ENCODE measurements at places on chromosomes 2 and 18. TPM values are rescaled to one million over a fixed set of nuclear protein-coding genes. Genes with fewer than 3 reads are reported as not detected.

DNA sequence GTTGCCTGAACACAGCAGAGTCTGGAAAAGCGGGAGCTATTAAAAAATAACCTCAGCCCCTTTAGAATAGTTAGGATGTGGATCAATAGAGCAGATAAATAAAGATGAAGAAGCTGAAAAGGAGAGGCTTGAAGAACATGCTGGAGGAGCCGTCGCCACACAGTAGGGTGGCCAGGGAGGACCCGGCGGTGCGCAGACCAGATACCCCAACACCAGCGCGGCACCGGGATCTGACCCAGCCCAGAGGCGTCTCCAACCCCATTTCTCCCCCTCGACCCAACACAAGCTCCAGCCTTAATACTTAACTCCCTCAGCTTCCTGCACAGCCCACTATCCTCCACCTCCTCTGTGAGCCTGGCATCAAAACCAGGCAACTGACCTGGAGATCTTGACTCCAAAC, 16.0 kb downstream of the CYB5A start:
- DNase-seq, result no peak
- H3K27me3 ChIP-seq, result no peaks in the 10 kb centered on the region
- no peaks in the 10 kb centered on the region for H3K36me3 ChIP-seq
- H3K4me3 ChIP-seq, result no peak overlapping the region
- no peaks in the 10 kb centered on the region for H3K4me1 ChIP-seq

- no peaks in the 10 kb centered on the region for H3K36me3 ChIP-seq
- H3K27me3 ChIP-seq, result no peaks in the 10 kb centered on the region
- H3K4me1 ChIP-seq, result no peaks in the 10 kb centered on the region
- no peak overlapping the region for H3K27ac ChIP-seq
- DNase-seq, result no peak
These were observed 222.7 kb upstream of the EPAS1 start for GRCh38 chr2:46074501-46074900.

- no peaks in the 10 kb centered on the region for H3K36me3 ChIP-seq
- DNase-seq, result no peak
- H3K4me1 ChIP-seq, result no peaks in the 10 kb centered on the region
- no peaks in the 10 kb centered on the region for H3K27me3 ChIP-seq
- H3K27ac ChIP-seq, result no peak overlapping the region
These were observed 212.7 kb downstream of the AGAP1 start for GRCh38 chr2:235706506-235706905.

- H3K36me3 ChIP-seq, result no peaks in the 10 kb centered on the region
- no peak for DNase-seq
- H3K4me3 ChIP-seq, result peak overlapping the region; percentile 72
- H3K27me3 ChIP-seq, result no peaks in the 10 kb centered on the region
These were observed 1.3 kb downstream of the BIRC6 start for GRCh38 chr2:32358111-32358482.

- no peak within 1 kb of the TSS for H3K4me3 ChIP-seq
- H3K36me3 ChIP-seq, result no peaks in the 10 kb centered on the region
- no peaks in the 10 kb centered on the region for H3K27me3 ChIP-seq
- H3K27ac ChIP-seq, result no peak within 1 kb of the TSS
These were observed at the start of gene REG3G for GRCh38 chr2:79025421-79025820. Gene REG3G (plus strand): TSS chr2:79025702. CDS start chr2:79026094, 392 bp downstream.

DNA sequence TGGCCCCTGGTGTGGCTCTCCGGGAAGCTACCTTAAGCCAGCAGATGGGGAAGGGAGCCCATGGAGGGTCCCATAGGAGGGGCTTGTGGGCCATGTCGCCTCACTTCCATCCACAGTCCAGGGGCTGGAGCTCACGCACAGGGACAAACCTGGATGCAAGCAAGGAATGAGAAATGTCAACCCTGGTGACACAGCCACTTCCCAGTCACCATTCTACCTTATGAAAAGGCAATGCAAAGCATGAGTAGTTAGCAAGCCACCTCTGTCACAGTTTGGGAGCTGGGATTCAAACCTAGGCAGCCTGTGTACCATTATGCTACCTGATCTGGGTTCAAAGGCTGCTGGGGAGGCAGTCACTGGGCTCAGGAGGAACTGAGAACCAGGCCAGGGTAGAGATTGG, 170.0 kb upstream of the KLHL29 start:
- no peak overlapping the region for H3K4me3 ChIP-seq
- no peaks in the 10 kb centered on the region for H3K27me3 ChIP-seq
- H3K36me3 ChIP-seq, result no peaks in the 10 kb centered on the region
- no peak overlapping the region for H3K27ac ChIP-seq

DNA sequence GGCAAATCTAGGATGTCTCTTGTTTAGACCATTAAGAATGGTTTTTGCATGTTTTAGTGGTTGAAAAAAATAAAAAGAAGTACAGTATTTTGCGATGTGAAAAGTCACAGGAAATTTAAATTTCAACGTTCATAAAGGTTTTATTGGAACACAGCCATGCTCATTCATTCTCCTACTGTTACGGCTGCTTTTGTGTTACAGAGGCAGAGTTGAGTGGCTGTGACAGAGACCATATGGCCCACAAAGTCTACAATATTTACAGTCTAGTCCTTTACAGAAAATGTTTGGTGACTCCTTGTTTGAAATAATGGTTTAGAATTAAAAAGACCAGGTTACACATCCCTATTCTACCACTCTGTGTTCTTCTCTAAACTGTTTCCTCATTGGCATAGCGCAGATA, 48.1 kb downstream of the MYOM1 start:
- no peaks in the 10 kb centered on the region for H3K36me3 ChIP-seq
- H3K27ac ChIP-seq, result no peak overlapping the region
- H3K27me3 ChIP-seq, result no peaks in the 10 kb centered on the region
- no peak overlapping the region for H3K4me3 ChIP-seq
- no peaks in the 10 kb centered on the region for H3K4me1 ChIP-seq

GRCh38 chr18:73549236-73549635, 598.4 kb downstream of the FBXO15 start:
- H3K4me1 ChIP-seq, result no peaks in the 10 kb centered on the region
- H3K27ac ChIP-seq, result no peak overlapping the region
- no peaks in the 10 kb centered on the region for H3K36me3 ChIP-seq
- H3K4me3 ChIP-seq, result no peak overlapping the region

GRCh38 chr2:42796427-42797248, 4.3 kb upstream of the HAAO start:
- H3K27me3 ChIP-seq, result peaks cover 9% of the 10 kb centered on the region
- no peak for DNase-seq
- H3K36me3 ChIP-seq, result no peaks in the 10 kb centered on the region

Gene CTNNA2
- not detected for polyA plus RNA-seq

DNA sequence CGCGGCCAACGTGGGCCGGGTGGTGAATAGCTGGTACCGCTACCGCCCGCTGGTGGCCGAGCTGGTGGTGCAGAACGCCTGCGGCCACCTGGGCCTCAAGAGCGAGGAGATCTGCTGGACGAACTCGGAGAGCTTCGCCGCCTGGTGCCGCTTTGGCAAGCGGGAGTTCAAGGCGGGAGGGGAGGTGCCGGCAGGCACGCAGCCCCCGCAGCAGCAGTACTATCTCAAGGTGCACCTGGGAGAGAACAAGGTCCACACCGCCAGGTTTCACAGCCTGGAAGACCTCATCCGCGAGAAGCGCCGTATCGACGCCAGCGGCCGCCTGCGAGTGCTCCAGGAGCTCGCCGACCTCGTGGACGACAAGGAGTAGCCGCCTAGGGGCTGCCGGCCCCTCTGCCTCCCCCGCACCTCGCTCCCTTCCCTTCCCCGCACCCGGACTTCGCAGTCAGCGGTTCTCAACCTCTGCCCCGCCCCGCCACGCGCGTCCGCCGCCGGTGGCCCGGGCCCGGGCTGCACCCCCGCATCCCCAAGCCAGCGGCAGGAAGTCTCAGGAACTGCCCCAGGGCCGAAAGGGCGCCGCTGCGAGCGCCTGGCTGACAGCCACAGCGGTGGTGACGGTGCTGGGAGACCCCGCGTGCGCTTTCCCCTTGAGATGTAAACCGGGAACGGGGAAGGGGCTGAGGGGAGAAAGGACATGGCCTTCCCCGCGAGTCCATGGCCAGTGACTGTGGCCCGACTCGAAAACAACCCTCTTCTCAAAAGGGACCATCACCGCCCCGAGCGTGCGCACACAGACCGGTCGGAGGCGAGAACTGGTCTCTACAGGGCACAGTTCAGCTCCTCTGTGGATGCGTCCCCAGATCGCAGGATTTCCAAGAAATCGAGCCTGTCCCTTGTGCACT, 2.2 kb downstream of the LRATD1 start:
- DNase-seq, result no peak
- H3K4me3 ChIP-seq, result no peak overlapping the region
- no peak overlapping the region for H3K27ac ChIP-seq
- peaks cover 13% of the 10 kb centered on the region for H3K27me3 ChIP-seq

GRCh38 chr18:44897816-44898215, 217.1 kb downstream of the SETBP1 start:
- no peaks in the 10 kb centered on the region for H3K27me3 ChIP-seq
- H3K4me1 ChIP-seq, result no peaks in the 10 kb centered on the region
- DNase-seq, result no peak
- no peak overlapping the region for H3K27ac ChIP-seq
- no peaks in the 10 kb centered on the region for H3K36me3 ChIP-seq
- no peak overlapping the region for H3K4me3 ChIP-seq

DNA sequence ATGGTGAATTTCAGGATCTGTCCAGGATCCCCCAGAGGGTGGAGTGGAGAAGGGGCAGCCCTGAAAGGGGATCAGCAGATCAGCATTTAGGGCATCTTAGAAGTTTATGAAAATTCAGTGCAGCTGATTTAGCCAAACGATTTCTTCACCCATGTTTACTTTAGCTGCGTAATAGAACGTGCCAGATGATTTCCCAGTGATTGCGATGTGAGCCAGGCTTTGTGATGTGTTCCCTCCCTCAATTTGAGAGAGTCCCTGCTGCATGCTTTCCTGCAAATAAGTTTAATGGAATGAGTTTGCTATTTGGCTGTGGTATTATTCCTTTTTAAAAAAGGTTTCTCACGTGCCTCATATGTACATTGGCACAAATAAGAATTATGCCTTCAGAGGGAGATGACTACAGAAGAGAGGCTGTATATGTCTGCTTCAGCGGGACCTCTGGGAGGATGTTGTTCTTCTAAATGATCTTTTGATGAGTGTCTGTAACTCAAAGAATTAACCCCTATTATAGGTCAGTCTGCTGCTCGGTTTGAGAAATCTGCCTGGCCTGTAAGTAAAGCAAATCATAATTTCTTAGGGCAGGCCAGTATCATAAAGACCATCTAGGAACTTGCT, 111.9 kb downstream of the MRO start:
- H3K27me3 ChIP-seq, result no peaks in the 10 kb centered on the region
- no peak for DNase-seq
- no peaks in the 10 kb centered on the region for H3K4me1 ChIP-seq
- no peaks in the 10 kb centered on the region for H3K36me3 ChIP-seq
- no peak overlapping the region for H3K4me3 ChIP-seq

GRCh38 chr2:52115750-52116149, 1083.8 kb upstream of the NRXN1 start:
- H3K36me3 ChIP-seq, result no peaks in the 10 kb centered on the region
- H3K27me3 ChIP-seq, result no peaks in the 10 kb centered on the region
- no peaks in the 10 kb centered on the region for H3K4me1 ChIP-seq
- H3K27ac ChIP-seq, result no peak overlapping the region
- no peak for DNase-seq

Gene ALLC
- polyA plus RNA-seq, result not detected

Gene TTL
- polyA plus RNA-seq, result 4.6 TPM

DNA sequence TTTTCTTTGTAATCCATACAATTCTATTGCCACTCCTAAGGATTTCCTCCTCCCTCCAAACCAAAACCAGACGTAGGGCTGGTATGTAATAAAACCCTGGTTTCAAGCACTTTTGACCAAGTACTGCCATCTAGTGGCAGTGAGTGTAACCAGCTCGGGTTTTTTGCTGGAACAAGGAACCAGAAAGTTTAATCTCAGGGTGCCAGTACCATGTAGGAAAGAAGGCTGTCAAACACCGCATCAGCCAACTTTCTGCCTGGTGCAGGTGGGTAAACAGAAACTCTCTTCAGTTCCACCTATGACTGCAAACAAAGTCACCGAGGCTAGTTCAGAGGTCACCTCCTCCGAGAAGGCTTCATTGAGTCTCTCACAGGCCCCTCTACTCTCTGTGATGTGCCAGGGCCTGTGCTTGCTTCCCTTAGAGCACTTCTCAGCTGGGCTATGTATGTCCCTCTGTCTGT, 10.2 kb upstream of the THNSL2 start:
- no peaks in the 10 kb centered on the region for H3K36me3 ChIP-seq
- H3K4me1 ChIP-seq, result no peaks in the 10 kb centered on the region
- H3K4me3 ChIP-seq, result no peak overlapping the region
- no peak overlapping the region for H3K27ac ChIP-seq
- DNase-seq, result peak; percentile 41

DNA sequence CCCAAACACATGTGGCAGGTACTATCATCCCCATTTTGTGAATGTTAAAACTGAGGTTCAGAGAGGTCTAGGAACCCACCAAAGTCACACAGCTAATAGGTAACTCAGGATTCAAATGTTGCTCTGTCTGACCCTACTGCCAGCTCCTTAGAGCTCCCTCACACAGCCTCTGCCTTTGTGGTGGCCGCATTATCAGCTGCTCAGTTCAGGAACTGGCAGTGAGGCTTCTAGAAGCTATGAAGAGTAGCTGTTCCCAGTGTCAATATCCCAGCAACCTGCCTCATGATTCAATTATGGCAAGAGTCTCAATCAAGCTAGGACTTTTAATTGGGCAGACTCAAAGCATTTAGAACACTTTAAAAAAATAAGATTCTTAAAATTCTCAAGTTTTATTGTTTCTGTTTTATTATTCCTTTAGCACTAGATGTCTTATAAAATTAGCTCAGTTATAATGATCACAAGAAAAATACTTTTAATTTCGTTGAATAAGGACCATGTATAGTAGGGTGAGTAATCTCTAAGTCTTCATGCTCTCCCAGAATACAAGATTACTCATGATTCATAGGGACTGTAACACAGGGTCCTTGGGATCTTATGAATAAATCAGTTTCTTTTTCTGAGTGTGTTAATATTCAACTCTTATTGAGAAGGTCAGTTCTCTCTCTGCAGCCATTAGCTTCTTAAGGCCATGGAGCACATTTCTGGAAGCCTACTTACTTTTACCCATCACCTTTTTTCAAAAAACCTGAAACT, 342.7 kb downstream of the RND3 start:
- no peaks in the 10 kb centered on the region for H3K4me1 ChIP-seq
- no peaks in the 10 kb centered on the region for H3K36me3 ChIP-seq
- DNase-seq, result no peak
- H3K27me3 ChIP-seq, result no peaks in the 10 kb centered on the region
- H3K4me3 ChIP-seq, result no peak overlapping the region
- no peak overlapping the region for H3K27ac ChIP-seq

- H3K27me3 ChIP-seq, result no peaks in the 10 kb centered on the region
- DNase-seq, result no peak
- no peaks in the 10 kb centered on the region for H3K4me1 ChIP-seq
These were observed 51.7 kb downstream of the SUMO1 start for GRCh38 chr2:202186641-202187202.

Gene EMILIN2
- 4.5 TPM for polyA plus RNA-seq

- no peaks in the 10 kb centered on the region for H3K36me3 ChIP-seq
- H3K27ac ChIP-seq, result no peak overlapping the region
- no peaks in the 10 kb centered on the region for H3K4me1 ChIP-seq
- no peak for DNase-seq
- H3K4me3 ChIP-seq, result no peak overlapping the region
- no peaks in the 10 kb centered on the region for H3K27me3 ChIP-seq
These were observed 369.9 kb downstream of the GALR1 start for GRCh38 chr18:77619525-77619924.

Gene MEP1B
- 0.12 TPM for polyA plus RNA-seq

Gene RPRM
- polyA plus RNA-seq, result not detected

Gene AOX1
- 0.54 TPM for polyA plus RNA-seq

Gene DUSP11
- polyA plus RNA-seq, result 41.0 TPM

- no peaks in the 10 kb centered on the region for H3K4me1 ChIP-seq
- no peaks in the 10 kb centered on the region for H3K36me3 ChIP-seq
- H3K27me3 ChIP-seq, result no peaks in the 10 kb centered on the region
- H3K4me3 ChIP-seq, result no peak overlapping the region
- DNase-seq, result no peak
- H3K27ac ChIP-seq, result no peak overlapping the region
These were observed 435.7 kb downstream of the ZEB2 start for GRCh38 chr2:144084114-144084661.
